ENCODE measurements at places on chromosomes 13 and 19. TPM values are rescaled to one million over a fixed set of nuclear protein-coding genes. Genes with fewer than 3 reads are reported as not detected.
A peak's percentile ranks its signal among the peaks of the same experiment; 100 is the strongest.

The VSTM1 gene
- total RNA-seq: not detected

The SH2D3A gene
- 45.8 TPM for total RNA-seq

The CCDC169 gene
- 7.3 TPM for total RNA-seq

The ZSCAN4 gene
- not detected for total RNA-seq

The ZNF444 gene
- 35.9 TPM for total RNA-seq

The TINCR gene
- 1.0 TPM for total RNA-seq

- no peak for DNase-seq
Observed at GRCh38 chr13:73096173-73096572, 37.4 kb downstream of the KLF5 start.

DNA sequence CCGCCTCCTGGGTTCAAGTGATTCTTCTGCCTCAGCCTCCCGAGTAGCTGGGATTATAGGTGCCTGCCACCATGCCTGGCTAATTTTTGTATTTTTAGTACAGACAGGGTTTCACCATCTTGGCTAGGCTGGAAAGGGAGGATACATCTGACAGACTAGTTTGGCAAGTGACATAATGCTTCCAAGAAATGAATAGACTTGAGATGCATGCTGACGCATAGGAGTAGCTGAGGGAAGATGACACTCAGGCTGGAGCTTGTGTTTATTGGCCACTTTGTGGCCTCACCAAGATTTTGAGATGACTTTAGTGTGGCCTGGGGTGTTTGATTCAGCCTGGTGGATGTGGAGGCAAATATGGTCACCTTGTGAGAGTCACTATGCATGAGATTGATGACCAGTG lies 4.0 kb downstream of the ZNF586 start:
- DNase-seq: no peak

DNA sequence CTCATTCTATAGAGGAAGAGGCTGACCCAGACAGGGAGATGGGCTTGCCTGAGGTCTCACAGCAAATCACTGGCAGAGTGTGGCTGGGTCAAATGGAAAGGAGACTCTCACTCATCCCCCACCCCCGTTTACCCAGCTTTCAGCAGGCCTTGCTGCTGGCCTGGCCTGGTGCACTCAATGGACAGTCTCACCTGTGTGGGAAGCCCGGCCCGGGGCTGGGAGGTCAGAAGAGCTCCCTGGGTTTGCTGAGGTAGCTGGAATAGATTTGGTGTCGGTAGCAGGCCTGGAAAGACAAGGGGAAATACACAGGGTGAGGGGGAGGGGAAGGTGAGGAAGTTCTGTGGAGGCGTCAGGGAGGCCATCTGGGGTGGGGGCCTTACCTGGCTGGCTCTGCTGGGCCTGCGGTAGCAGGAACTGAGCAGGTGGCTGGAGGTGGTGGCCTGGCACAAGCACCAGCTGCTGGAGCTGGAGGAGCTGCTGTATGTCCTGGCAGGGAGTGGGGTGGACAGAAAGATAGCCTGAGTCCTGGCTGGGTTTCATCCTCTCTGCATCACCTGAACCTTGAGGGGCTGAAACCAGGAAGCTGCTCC lies 23.5 kb downstream of the ZNF574 start:
- DNase-seq: no peak

- DNase-seq: no peak
Observed at GRCh38 chr13:20968745-20969144, 66.2 kb upstream of the XPO4 start.

DNA sequence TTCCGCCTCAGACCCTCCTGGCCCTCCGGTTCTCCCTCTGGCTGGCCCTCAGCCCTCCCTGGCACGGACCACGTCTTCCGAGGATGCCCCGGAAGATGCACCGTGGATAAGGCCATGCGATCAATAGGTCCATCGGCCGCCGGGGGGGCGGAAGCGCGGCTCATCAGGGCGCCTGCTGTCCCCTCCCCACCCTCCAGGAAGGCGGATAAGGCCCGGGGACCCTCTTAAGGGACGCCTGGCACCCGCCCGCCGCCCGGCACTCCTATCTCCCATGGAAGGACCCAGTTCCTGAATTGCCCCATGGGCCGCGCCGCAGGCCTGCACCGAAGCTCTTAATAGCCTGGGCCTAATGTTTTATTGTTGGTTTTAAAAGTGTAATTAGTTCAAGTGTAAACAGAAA lies 46.2 kb upstream of the TCF3 start:
- no peak for DNase-seq

DNA sequence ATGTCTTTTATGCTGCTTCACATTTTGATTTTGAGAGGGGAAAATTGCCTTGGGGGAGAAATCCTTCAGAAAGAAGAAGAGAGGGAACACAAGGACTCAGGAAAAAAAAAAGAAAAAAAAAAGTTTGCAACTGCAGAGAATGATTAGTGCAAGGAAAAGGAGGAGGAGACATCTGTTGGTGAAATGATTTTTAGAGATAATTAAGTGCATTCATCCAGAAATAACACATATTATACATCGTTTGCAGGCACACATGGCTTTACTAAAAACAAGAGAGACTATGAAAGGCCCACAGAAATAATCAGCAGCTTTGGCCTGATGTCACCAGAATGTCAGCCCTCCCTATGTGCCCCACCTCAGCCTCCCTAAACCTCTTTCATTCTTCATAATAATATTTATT lies 1058.2 kb downstream of the PCDH9 start:
- no peak for DNase-seq

- no peak for DNase-seq
Observed at GRCh38 chr13:76336889-76337844, 549.0 kb downstream of the KCTD12 start.

DNA sequence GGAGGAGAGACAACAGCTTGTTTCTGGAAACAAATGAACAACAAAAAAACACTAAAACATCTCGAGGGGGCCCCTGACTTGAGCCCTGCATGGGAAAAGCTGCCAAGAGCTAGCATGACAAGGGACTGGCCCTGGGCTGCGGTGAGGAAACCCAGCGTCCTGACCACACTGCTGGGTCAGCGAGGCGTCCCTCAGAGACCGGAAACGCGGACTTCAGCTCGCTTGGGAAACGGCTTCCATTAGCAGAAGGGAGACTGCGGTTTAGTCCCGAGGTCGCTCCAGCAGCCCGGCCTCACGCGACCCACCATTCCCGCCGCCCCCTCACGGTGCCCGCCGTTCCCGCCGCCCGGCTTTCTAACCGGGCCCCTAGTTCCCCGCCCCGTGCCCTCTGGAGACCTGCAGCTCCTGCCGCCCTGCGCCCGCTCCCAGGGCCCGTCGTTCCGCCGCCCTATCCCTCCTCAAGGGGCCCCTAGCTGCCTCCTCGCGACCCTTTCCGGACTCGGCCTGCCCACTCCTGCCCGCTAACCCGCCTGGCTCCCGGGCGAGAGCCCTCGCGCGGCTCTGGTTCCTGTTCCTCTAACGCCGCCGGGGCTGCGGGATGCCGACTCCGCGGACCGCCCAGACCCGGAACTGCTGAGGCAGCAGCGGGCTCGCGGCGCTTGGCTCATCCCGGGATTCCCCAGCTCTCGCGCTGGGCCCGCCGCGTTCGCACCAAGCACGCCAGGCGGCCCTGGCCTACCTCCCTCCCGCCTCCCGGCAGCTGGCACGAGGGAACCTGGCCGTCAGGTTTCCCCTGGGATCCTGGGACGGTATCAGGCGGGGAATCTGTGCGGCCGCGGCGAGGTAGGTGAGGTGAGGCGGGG lies at the start of gene CCDC122:
TSS of gene CCDC122 (minus strand) at position 849 of the 863 bp plus-strand sequence. CDS start 10,364 bp downstream, outside the sequence.
- DNase-seq: peak; percentile 47

GRCh38 chr13:29125191-29125933 lies 305.2 kb downstream of the MTUS2 start:
- DNase-seq: no peak

GRCh38 chr19:1015061-1015781 lies 5.7 kb downstream of the TMEM259 start:
- DNase-seq: no peak

GRCh38 chr19:19531951-19532805 lies 3.5 kb downstream of the YJEFN3 start:
- DNase-seq: no peak

- no peak for DNase-seq
Observed at GRCh38 chr19:41000310-41000737, 9.2 kb downstream of the CYP2B6 start.

GRCh38 chr13:50529154-50529882 lies 314.2 kb downstream of the DLEU7 start:
- no peak for DNase-seq
